Smooth muscle cell of the brain vasculature (primary cell): ENCODE measurements at places on chromosomes 5 and 9.

DNA sequence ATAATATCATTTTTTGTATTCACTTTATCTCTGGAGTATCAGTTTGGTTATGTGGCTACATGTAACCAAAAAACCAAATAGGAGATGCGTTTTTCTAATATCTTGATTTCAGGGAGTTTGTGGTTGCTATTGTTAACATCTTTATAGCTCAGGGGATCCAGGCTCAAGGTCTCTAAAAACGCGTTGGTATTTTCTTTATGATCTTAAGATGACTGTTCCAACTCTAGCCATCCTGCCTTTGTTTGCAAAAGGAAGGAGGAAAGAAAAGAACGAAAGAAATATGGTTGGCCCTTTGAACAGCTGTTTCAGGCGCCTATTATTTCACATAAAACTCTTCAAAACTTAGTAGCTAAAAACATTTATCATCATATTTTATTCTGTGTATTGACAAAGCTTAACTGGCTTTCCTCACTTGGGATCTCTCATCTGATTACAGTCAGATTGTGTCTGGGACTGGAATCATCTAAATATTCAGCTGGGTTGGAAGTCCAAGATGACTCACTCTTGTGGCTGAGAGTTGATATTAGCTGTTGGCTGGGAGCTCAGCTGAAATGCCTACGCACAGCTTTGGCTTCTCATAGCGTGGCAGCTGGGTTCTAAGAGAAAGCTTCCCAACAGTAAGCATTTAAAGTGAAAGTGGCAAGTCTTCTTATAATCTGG lies 60.1 kb downstream of the FAM174A start:
- DNase-seq = peak; percentile 77

DNA sequence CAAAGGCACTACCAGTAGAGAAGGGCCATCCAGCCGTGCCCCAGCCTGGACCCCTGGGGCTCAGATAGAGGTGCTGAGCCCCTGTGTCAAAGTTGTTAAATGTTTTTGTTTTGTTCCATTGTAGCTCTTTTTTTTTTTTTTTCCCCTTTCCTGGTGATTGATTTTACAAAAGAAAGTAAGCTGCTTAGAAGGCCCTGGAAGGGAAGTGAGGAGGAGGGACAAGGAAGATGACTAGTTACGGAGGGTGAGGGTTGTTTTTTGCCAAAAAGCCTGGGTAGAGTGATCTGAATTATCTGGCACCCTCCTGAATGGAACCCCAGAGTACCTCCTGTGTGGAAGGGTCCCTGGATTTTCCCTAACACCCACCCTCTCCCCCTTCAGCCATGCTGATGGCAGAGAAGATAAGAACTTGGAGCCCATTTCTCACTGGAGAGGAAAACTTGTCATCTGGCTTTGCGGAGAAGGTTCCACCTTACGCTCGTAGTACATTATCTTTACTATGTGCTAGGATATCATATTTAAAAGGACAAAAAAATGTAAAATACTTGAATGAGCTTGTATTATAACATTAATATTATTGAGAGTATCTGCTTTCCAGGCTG lies 33.4 kb downstream of the FAXDC2 start:
- DNase-seq = no peak

GRCh38 chr9:106102821-106103220 lies 408.5 kb downstream of the TMEM38B start:
- DNase-seq = no peak

DNA sequence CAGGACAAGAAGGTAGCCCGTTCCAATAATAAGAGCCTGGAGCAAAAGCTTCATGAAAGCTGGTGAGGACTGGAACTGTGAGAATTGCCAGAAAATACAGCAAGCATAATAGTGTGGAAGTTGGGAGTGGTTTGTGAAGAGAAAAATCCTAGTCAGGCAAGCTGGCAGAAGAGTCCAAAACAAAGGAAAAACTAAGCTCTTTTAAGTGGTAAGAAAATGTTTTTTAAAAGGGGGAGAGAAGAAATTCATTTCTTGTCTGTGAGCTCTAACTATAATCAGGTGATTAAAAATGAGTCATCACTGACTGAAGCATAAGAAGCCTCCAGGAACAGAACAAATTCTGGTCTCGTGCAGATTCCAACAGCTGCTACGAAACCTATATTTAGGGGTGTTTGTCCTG lies 102.6 kb downstream of the CAAP1 start:
- no peak for DNase-seq

DNA sequence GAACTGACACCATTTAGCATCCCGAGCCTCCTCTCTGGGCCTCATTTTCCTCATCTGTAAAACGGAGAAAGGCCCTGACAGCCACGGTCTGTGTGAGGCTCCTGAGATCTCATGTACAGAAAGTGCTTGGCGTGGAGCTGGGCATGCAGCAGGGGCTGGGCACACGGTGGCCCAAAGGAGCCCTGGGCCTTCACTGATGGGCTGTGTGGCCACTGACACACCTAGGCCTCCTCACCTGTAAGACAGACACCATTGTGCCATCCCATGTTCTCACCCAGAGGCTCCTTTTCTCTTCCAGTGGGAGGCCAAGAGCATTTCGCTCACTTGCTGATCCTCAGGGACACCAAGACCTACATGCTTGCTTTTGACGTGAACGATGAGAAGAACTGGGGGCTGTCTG lies 1.6 kb downstream of the ORM1 start:
- DNase-seq = no peak

- no peak for DNase-seq
Measured at GRCh38 chr9:107394264-107394663, 95.3 kb downstream of the KLF4 start.

DNA sequence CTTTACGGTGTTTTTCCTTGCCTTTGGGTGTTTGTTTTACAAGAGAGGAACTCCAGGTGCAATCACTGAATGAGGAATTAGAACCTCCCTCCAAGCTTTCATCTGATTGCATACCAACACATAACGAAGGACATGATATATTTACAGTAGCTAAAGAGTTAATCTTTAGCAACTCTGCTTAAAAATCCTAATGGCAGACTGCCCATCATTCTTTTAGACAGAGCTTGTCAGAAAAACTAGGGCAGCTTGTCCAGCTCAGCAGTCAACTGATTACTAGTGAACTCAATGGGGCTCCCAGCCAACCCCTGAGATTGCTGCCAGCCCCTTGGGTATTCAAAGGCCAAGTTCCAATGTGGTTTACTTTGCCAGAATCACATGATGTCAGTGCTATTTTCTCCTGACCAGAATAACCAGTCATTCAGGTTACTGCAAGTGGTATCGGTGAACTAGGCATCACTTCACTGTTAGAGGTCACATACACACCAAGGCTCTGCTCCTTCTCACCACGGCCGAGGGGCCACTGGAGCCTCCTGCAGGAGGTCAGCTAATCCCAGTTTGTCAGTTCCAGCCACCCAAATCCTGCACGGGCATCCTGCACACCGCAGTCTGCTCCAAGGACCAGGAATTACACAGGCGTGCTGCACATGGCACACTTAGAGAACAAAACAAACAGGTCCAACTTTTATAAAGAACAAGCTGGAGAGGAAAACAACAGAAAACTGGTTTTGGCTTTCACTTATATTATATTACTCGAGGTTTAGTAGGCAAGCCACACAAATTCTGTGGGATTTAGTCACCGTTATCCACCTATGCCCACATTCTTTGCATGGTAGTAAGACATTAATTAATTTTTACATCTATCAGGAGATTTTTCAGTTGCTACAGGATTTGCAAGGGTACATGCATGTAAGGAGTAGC lies 62.5 kb downstream of the NFIB start:
- no peak for DNase-seq

- DNase-seq = no peak
Measured at GRCh38 chr9:88536951-88537760, 2.2 kb downstream of the NXNL2 start.

GRCh38 chr5:42390115-42390514 lies 33.1 kb upstream of the GHR start:
- no peak for DNase-seq

GRCh38 chr9:136007276-136007933 lies 46.2 kb upstream of the UBAC1 start:
- no peak for DNase-seq

DNA sequence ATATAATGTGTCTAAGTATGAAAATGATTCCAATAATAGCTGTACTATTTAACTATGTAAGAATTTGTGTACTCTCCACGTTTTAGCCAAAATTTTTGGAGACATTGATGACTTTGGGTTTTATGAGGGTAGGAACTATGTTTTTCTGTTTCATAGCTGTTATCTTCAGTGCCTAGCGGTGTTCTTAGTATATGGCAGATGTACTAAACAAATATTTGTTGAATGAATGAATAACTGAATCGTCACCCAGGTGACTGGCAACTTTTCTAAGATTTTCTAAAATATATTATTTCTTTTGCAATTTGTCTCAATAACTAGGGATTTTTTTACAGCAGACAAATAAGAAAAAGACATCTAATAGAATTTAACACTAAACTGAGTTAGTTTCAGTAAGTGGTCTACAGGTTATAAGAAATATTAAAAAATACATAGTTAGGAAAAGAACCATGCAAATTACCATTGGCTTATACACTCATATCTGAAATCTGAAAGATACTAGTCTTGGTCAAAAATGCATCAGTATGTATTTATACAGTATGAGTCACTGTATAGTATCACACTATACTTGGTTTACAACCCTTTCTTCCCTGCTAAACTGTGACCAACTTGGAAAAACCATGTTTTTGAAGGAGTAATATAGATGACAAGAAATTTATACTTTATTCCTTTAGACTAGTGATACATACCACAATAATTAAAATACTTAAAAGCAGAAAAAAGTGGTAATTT lies 10.5 kb upstream of the ERCC6L2 start:
- no peak for DNase-seq

DNA sequence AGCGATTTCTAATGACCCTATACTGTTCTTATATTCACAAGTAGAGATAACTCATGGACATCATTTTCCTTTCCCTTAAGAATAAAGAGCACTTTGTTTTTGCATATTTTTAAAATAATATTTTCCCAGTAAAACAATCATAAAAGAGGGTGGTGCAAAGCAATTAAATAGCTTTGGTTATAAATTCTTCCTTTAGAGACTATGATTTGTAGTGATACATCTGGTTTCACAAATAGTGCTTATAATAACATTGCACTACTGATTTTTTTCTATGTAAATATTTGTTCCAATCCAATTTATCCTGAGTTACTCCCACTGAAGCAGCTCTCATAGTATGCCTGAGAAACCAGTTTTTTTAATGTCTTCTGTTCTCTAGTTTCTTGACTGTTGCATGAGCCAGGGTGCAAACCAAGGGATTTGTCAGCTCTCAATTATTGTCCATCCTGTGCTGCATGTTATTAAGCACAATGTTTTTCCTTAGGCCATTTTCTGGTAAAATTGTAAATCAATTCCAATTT lies 74.7 kb downstream of the LURAP1L start:
- DNase-seq = no peak

DNA sequence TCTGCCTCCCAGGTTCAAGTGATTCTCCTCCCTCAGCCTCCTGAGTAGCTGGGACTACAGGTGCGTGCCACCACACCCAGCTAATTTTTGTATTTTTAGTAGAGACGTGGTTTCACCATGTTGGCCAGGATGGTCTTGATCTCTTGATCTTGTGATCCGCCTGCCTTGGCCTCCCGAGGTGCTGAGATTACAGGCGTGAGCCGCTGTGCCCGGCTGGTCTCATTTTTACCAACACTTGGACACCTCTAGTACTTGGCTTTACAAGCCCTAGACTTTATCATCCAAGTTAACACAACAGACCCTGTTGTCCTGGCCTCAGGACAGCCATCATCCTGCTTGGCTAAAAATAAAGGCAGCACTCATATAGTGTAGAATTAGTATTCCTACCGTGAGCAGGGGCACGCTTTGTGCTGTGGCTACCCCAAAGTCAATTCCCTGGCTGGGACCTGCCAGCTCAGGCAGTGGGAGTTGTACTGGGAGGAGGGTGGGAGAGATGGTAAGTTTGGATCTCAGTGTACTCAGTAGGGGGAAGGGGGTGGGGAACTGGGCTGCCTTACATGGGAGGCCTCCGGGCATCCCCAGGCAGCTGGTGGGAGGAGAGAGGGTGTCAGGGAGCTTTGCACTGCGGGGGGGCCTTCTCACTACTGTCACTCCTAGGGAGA lies 6.6 kb downstream of the PDZD2 start:
- DNase-seq = no peak

DNA sequence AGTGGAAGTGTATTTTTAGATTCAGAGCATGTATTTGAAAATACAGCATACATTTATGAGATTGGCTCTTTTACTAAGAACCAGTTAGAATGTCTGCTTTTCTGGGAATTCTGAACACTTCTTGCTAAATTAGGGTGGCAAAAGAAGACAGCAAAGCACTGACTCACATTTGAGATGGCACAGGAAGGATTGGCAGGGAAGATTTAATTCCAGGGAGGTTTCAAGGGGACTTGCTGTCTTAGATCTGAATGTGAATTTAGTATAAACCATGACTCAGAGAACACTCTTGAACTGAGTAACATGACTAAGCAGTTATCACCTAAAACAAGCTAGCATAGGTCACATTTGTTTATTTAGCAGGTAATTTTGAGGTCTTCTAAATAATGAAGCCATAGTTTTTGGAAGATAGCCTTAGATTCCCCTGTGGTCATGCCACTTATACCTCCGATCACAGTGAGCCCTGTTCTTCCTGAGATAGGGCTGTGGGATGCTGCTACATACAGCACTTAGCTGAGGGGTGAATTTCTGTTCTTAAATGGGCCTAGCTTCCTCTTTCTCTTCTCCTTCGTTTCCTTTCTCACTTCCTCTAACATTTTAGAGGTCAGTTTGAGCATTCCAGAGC lies 173.8 kb downstream of the PCSK1 start:
- DNase-seq = no peak

- no peak for DNase-seq
Measured at GRCh38 chr5:172583931-172584511, 57.0 kb upstream of the NEURL1B start.

DNA sequence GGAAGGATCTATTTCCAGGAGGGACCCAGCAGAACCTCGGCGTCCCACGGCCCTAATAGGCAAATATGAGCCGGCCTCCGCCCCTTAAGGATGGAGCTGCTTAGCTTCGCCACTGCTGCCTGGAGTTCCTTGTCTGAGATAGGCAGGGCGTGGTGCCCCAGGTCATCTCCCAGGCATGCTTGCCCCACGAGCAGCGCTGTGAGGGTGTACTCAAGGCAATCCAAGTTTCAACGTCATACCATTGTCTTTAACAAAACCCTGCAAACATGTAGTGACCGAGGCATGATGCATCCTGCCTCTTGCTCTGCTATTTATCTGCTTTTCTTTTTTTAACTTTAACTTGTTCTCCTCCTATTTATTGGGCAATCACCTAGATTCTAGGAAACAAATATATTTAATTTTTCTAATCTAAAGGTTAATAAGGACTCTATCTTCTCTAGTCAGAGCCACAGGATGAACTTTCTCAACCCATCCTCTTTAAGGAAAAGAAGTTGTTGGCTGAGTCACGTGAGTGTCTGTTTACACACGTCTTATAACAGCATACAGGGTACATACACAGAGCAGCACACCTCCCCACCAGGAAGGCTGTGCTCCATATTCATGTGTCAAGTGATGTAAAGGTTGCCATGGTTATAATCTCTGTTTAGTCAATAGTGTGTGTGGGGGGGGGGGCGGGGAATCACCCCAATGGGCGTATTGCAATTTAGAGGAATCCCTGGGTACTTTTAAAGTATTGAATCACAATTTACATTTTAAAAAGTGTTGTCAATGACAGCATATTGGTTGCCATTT lies 27.3 kb upstream of the ZSWIM6 start:
- no peak for DNase-seq

GRCh38 chr9:557601-558201 lies 283.8 kb upstream of the DMRT1 start:
- DNase-seq = no peak
